ENCODE measurements at places on chromosomes 7 and 10.

GRCh38 chr7:13745530-13745929 is 243.9 kb downstream of the ETV1 start:
- no peak for DNase-seq

- DNase-seq, result no peak
These were observed 346.3 kb upstream of the ADARB2 start for GRCh38 chr10:2083591-2083990.

DNA sequence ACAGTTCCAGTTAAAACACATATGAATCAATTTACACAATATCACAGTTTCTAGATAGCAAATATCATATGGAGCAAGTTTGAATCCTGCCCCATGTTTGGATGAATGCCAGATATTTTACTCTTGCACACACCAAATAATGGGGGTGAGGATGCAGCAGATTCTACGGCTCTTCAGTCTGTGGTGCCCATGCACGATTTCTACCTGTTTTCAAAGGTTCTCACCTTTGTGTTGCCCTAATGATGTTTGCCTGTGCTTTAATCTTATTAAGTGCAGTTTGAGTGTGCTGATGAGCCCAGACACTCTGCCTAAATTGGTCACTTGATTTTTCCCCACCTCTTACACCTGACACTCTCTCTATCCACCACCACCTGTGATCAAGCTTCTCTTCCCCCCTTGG is 119.6 kb downstream of the NPY start:
- DNase-seq, result no peak

GRCh38 chr7:124033095-124033806 is 384 bp upstream of the TMEM229A start:
- DNase-seq, result no peak

GRCh38 chr7:14747701-14748100 is 154.8 kb downstream of the DGKB start:
- DNase-seq, result no peak

GRCh38 chr7:107850643-107851042 is 40.3 kb upstream of the DLD start:
- no peak for DNase-seq

- DNase-seq, result no peak
These were observed 461.4 kb downstream of the GRM8 start for GRCh38 chr7:126791306-126791705.

All from DMS153 (cell line).